Right hindlimb (tissue), 1 donor: ENCODE measurements at places on chromosomes 3 and 15.

DNA sequence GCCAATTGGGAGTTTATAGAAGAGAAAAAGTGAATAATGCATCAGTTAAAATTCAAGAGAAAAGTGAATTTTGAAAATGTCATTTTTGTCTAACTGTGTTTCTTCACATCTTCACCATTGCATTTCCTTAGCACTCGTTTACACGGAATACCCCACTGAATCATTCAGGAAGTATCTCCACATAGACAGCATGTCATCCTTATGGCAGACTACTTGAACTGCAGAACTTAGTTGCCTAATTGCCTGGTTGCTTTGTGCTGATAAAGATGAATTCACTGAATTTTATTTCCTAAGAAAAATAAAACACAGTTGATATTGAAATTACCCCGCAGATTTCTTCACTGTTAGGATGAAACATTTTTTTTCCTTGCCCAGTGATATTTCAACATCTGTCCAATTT, 627.1 kb downstream of the ROBO1 start:
- DNase-seq, result no peak

DNA sequence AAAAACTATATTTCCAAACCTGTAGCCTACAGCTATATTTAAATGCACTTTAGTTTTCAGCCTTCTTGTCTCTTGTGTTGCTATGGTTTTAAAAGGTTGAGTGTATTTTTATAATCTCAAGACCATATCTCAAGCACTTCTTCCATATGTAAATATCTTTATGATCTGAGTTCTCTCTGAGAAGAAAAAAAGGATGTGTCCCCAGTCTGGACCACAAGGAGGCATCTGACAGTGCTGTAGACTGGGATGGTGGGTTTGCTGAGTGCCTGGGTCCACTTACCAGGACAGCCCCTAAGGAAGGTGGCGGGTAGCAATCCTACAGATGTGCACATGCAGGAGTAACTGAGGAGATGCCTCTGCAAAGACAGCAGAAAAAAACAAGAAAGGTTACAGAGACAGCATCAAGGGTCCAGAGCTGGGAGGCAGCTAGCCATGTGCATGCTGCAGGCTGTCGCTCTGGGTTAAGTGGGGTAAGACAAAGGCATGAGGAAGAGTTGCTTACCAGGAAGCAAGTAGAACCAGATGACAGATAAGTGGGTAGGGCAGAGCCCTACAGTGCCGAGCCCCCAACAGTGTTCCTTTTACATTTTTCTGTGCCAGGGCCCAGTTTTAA, 70.6 kb upstream of the SNRK start:
- no peak for DNase-seq

DNA sequence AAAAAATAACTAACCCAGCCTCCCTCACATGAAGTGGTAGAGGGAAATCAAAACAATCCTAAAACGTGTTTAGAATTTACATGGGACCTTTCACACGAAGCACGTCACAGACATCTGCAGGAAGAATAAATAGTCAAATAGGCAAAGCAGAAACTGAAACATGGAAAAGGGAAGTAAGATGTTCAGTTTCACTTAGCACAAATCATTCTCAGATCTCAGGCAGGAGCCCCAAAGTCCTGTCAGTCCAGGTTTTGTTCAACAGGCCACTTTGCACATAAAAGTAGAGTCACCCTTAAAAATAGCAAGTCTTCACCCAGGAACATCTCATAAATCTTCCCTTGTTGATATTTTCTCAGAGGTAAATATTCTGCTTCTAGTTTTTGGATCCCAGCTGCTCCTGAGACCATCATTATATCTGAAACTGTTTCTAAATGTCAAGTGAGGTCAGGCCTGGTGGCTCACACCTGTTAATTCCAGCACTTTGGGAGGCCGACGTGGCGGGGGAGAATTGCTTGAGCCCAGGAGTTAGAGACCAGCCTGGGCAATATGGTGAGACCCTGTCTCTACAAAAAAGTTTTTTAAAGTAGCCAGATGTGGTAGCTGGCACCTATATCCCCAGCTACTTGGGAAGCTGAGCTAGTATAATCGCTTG, 1.9 kb downstream of the RUBCN start:
- no peak for DNase-seq

DNA sequence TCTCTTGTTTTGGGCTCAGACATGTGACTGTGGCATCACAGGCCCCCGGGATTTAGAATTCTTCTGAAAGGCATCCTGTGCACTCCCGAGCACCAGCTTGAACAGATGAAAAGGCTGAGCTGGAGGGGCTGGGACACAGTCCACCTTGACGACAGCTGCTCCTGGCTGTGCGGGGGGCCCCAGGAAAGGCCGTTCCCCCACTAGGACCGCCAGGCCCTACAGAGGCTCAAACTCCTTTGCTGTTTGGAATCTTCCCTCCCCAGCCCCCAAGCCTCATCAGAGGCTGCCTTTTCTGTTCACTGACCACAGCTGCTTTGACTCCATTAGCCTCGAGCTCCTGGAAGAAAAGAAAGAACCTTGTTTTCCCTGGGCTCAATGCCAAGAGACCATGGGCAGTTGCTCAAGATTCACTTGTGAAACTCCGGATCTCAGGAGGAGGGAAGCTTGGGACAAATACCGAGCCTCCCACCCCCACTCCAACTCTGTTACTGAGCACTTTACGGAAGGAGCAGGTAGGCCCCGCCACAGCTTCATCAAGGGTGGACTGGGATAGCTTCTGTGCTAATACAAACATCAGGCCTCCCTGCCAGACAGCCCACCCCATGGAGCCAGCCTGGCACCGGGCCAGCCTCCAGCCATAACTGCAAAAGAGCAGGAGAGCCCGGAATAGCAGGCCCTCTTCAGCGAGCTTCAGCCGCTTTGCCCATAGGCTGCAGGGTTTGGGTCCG, 15.7 kb downstream of the CIDEC start:
- peak; percentile 73 for DNase-seq

DNA sequence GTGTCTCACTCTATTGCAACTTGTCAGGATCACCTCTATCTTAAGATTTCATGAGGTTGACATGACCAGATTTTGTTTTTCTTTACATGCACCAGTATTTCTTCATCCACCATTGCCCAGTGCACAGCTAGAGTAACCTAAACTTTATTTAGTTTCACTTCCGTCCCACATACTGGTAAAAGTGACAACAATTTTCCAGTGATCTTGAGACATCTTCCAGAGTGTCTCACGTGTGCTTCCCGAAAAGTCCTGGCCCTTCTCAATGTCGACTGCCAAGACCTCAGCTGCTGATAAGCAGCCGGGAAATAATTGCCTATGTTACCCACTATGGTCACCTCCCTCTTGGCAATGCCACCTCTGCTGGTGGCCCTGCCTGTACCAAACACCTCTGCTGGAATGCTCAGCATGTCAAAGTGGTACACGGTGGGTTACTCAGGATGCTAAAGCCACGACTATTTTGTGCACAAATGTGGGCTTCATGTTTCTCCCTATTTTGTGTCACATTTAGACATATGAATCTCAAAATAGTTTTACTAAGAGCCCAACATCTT, 379.7 kb upstream of the TGFBR2 start:
- no peak for DNase-seq
